ENCODE measurements at places on chromosomes 3 and 15.

DNA sequence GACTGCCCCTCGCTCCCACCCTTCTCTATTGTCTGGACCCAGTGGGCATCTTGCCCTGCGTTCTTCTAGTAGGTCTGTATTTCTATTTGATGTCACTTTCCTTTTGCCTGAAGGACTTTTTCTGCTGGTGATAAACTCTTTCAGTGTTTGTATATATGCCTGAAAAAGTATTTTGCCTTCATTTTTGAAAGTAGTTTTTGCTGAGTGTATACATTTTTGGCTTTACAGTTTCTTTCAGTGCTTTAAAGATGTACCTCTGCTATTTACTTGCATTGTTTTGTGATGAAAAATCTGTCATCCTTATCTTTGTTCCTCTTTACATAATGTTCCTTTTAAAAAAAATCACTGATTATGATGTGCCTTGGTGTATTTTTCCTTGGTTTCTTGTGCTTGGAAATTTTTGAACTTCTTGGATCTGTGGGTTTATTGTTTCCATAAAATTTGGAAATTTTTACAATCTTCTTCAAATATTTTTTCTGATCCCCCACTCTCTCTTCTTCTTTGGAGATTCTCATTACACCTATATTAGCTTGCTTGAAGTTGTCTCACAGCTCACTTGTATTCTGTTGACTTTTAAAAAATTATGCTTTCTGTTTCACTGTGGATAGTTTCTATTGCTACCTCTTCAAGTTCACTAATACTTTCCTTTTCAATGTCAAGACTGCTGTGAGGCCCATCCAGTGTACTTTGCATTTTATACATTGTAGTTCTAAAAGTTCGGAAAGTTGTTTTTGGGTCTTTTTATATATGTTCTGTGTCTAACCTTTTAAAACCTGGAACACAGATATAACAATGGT is 67.8 kb downstream of the RGMA start:
- no peaks in the 10 kb centered on the region for H3K27me3 ChIP-seq
- H3K4me3 ChIP-seq, result no peak overlapping the region
- H3K4me1 ChIP-seq, result peaks cover 14% of the 10 kb centered on the region
- DNase-seq, result no peak

DNA sequence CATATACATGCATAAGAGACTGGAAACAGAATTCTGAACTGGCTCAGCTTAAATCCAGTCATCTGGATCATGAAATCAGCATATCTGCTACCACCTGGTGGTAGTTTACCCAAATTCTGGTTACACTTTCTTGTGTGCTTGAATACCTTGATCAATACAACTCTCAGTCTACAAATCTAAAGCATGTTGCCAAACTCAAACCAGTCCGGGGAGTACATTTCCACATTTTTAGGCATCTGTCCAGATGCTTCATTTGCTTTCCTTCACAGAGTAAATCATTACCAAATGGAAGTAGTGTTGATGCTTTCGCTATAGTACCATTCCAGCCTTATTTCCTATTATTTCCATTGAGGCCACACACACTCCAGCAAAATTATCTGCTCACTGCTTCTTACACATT is 126.4 kb downstream of the P2RY1 start:
- no peak overlapping the region for H3K27ac ChIP-seq
- no peaks in the 10 kb centered on the region for H3K4me1 ChIP-seq
- DNase-seq, result no peak
- no peaks in the 10 kb centered on the region for H3K27me3 ChIP-seq
- no peaks in the 10 kb centered on the region for H3K36me3 ChIP-seq

DNA sequence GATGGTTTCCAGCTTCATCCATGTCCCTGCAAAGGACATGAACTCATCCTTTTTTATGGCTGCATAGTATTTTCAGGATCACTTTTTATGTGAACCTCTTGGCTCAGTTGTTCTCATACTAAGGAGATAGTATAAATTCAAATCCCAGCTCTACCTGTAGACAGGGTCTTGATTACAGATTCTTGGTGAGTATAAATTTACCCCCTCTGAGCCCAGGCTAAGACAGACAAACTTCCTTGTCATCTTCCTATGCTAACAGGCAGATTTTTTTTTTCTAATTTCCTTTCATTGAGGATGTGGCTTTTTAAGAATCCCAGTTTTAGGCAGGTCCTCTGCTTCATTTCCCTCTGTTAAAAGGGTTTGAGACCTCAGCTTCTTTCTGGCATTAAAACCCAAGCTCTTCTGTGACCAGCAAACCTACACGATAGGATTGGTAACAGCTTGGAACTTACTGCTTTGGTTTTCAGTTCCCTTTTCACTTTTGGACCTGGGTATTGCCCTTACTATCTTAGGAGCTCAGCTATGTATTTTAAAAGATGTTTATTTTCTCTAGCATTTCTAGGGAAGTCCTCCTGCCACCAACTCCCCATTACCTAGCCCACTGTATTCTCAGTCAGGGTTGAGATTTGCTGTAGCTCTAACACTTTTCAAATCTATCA is 72.5 kb downstream of the VPS8 start:
- H3K36me3 ChIP-seq, result peaks cover 30% of the 10 kb centered on the region
- no peak for DNase-seq
- no peak overlapping the region for H3K4me3 ChIP-seq
- H3K27me3 ChIP-seq, result no peaks in the 10 kb centered on the region

DNA sequence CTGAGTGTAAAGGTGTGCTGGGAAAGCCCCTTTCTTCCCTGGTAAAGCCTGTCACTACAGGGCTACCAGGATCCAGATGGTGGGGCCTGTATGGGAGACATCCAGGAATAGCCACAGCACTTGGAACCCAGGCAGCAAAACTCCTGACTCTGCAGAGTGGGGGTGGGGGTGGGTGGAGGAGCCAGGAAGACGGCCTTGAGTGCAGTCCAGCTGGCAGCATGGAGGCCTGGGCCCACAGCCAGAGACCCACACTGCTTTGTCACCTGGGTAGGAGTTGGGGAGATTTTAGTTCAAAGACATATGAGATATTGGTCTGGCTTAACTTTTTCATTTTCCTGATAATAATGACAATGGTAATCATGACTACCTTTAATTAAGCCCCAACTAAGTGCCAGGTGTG is 116.7 kb upstream of the MRPS22 start:
- H3K27me3 ChIP-seq, result no peaks in the 10 kb centered on the region
- H3K27ac ChIP-seq, result no peak overlapping the region
- H3K4me3 ChIP-seq, result no peak overlapping the region
- H3K36me3 ChIP-seq, result no peaks in the 10 kb centered on the region
- no peaks in the 10 kb centered on the region for H3K4me1 ChIP-seq

DNA sequence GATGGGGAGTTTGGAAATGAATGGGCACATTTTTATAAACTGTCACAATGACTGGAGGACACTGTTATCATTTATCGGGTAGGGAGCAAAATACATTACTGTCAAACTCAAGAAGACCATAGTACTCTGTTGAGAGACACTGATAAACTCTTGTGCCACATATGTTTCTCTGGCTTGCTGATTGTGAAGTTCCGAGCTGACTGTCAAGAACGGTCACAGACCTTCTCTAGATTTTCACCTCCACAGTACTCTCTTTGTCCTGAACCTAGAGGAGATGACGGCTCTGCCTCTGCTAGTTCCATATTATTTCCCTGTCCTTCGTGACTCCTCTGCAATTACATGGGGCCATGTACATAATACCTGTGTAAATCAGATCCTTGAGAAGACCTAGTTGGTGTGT is 451.9 kb downstream of the LPP start:
- no peak overlapping the region for H3K27ac ChIP-seq
- no peak overlapping the region for H3K4me3 ChIP-seq
- no peak for DNase-seq
- H3K27me3 ChIP-seq, result no peaks in the 10 kb centered on the region
- H3K36me3 ChIP-seq, result peaks cover 18% of the 10 kb centered on the region
- H3K4me1 ChIP-seq, result no peaks in the 10 kb centered on the region

- no peak for DNase-seq
- peaks cover 2% of the 10 kb centered on the region for H3K36me3 ChIP-seq
- H3K27ac ChIP-seq, result peak overlapping the region; percentile 82
These were observed 589 bp upstream of the MAPKBP1 start for GRCh38 chr15:41773729-41774061.

DNA sequence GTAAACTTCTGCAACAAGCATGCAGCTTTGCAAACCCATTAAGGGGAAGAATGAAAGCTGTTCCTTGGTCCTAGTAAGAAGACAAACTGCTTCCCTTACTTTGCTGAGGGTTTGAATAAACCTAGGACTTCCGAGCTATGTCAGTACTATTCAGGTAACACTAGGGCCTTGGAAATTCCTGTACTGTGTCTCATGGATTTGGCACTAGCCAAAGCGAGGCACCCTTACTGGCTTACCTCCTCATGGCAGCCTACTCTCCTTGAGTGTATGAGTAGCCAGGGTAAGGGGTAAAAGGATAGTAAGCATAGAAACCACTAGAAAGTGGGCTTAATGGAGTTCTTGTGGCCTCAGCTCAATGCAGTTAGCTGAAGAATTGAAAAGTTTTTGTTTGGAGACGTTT is 224.2 kb downstream of the P3H2 start:
- H3K27ac ChIP-seq, result no peak overlapping the region
- no peaks in the 10 kb centered on the region for H3K4me1 ChIP-seq

DNA sequence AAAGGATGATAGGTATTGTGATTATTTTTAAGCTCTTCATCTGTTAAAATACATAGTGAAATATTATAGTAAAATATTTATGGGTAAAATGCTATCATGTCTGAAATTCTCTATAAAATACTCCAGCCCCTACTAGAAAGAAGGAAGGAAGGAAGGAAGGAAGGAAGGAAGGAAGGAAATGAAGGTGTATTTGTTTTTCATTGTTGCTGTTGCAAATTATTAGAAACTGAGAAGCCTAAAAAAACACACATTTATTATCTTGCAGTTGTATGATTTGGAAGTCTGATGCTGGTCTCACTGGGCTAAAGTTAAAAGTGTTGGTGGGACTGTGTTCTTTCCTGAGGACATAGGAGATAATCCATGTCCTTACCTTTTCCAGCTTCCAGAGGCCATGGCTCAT is 47.6 kb upstream of the CLSTN2 start:
- DNase-seq, result no peak
- no peaks in the 10 kb centered on the region for H3K27me3 ChIP-seq
- no peaks in the 10 kb centered on the region for H3K36me3 ChIP-seq
- no peak overlapping the region for H3K4me3 ChIP-seq
- no peak overlapping the region for H3K27ac ChIP-seq

GRCh38 chr15:79673416-79674123 is 223.2 kb downstream of the MTHFS start:
- no peak overlapping the region for H3K4me3 ChIP-seq
- DNase-seq, result no peak
- no peaks in the 10 kb centered on the region for H3K36me3 ChIP-seq

GRCh38 chr15:34793901-34794300 is 1.4 kb downstream of the ACTC1 start:
- H3K4me1 ChIP-seq, result no peaks in the 10 kb centered on the region
- no peak overlapping the region for H3K27ac ChIP-seq
- no peak overlapping the region for H3K4me3 ChIP-seq
- DNase-seq, result no peak
- H3K36me3 ChIP-seq, result no peaks in the 10 kb centered on the region

DNA sequence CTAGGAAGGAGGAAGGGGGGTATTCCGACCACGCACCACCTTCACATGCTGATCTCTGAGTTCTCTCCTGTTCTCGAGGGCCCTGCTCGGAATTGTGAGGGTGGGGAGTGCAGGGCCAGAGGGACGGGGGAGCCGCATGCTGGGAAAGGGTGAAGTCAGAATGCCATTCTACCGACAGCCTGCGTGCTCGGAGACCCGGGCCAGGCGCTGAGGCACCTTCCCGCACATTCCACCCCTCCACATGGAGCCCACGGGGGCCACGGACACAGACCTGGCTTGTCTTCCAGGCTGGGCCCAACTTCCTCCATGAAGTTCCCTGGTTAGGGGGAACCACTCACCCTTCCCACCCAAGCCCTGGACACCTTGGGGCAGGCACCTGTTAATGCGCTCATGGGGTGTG is 28.7 kb upstream of the PIGZ start:
- peaks cover 4% of the 10 kb centered on the region for H3K4me1 ChIP-seq
- H3K27ac ChIP-seq, result no peak overlapping the region
- no peak overlapping the region for H3K4me3 ChIP-seq
- H3K27me3 ChIP-seq, result no peaks in the 10 kb centered on the region

DNA sequence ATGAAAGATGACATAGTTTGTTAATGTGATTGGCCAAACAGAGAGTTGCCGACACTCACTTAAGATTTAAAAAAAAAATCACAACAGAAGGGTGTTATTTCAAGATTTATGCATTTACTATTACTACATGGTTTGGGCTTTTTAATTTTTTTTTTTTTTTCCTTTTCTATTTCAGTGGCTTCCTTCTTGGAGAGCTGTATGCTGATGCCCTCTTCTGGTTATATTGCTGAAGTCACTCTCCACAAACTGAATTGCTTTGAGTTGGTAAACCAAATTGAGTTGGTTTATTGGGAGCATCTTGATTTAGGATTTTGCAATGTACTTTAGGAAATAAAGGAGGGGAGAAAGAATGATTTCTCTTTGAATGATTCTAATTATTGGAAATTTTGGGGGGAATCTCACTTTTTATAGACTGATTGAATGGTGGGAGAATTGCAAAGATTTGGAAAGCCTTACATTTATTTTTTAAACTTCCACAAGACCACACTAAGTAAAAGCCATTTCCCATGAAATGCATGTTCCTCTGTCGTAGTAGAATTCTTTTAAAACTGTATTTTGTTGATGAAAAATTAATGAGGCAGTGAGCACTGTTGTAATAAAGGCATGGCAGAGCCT is 186.6 kb upstream of the FEZF2 start:
- no peak overlapping the region for H3K4me3 ChIP-seq
- no peaks in the 10 kb centered on the region for H3K27me3 ChIP-seq
- no peaks in the 10 kb centered on the region for H3K36me3 ChIP-seq
- DNase-seq, result no peak
- H3K27ac ChIP-seq, result no peak overlapping the region

DNA sequence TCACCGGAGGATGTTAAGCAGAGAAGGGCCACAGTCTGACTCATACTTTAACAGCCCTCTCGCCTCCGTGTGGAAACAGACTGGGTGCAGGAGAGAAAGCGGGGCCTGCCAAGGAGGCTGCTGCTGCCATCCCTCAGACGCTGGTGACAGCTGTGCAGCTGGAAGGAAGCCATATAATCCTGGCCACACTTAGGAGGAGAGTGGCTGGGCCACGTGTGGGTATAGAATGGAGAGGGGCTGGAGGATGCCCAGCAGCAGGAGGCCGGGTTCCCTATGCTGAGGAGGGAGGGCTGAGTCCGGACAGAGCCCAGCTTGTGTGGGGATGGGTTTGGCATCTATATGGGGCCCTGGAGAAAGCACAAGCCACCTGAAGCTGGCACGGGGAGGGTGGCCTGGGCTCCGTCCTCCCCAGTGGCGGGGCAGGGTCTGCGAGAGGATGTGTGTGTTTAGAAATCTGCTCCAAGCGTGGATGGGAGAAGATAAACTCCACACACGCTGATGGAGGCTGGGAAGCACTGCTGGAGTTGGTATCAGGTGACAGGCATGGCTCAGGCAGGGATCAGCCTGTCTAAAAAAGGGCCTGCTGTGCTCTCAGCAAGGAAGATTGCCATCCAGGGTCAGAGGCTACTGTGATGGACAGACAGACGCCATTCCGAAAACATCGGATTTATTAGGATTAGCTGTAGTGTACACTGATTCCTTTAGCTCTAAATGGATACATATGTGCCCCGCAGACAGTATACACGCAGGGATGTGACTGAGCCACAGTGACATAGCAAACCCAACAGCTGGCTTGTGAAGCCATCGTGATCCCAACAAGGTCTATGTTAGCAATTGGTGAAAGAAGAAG is 15.9 kb downstream of the ABTB1 start:
- H3K36me3 ChIP-seq, result no peaks in the 10 kb centered on the region
- DNase-seq, result no peak
- H3K4me1 ChIP-seq, result no peaks in the 10 kb centered on the region
- H3K4me3 ChIP-seq, result no peak overlapping the region

GRCh38 chr3:178159691-178160220 is 376.5 kb upstream of the KCNMB2 start:
- no peaks in the 10 kb centered on the region for H3K4me1 ChIP-seq
- no peaks in the 10 kb centered on the region for H3K36me3 ChIP-seq
- no peak overlapping the region for H3K4me3 ChIP-seq
- H3K27me3 ChIP-seq, result no peaks in the 10 kb centered on the region
- DNase-seq, result no peak
- no peak overlapping the region for H3K27ac ChIP-seq
